ENCODE measurements at places on chromosomes 16 and 17.
A peak's percentile ranks its signal among the peaks of the same experiment; 100 is the strongest.

GRCh38 chr17:38507436-38507835 lies 79.2 kb downstream of the ARHGAP23 start:
- DNase-seq, result no peak

DNA sequence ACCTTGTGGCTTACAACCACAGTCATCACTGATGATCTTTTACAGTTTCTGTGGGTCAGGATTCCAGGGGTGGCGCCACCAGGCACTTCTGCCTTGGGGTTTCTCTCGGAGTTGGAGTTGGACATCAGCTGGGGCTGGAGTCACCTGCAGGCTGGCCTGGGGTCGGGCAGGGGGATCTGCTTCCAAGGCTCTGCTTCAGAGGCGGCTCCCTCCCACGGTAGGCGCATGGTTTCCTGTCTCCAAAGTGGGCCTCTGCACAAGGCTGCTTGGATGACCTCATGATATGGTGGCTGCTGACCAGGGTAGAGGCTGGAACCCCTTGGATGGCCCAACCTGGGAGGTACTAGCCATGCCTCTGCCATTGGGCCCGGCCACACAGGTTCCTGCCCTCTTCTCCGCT lies 170.6 kb upstream of the CIBAR2 start:
- no peak for DNase-seq

DNA sequence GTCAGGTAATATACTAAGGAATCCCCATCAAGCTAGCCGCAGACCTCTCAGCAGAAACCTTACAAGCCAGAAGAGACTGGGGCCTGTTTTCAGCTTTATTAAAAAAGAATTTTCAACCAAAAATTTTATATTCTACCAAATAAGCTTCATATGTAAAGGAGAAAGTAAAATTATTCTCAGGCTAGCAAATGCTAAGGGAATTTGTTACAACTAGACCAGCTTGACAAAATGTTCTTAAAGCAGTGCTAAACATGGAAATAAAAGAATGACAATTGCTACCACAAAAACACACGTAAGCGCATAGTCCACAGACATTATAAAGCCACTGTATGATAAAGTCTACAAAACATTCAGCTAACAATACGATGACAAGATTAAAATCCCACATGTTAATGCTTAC lies 449.4 kb upstream of the MON1B start:
- DNase-seq, result no peak

- DNase-seq, result peak; percentile 38
These were observed 4.5 kb upstream of the MMP28 start for GRCh38 chr17:35799942-35800341.

DNA sequence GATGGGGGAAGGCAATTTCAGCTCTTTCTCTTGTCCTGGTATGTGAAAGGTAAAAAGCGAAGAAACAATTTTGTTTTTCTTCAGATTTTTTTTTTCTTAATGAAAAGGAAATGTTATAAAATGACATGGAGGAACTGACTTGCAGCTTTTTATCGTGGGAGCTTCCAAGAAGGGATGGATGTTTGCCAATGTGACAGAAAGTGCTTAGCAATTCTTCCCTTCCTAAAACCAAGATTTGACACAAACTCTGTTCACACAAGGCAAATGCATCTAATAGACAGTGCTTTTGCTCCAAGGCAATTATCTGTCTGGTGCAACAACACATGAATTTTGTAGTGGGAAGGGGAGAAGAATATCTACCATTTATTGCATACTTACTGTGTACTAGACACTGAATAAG lies 988.5 kb downstream of the CDH11 start:
- DNase-seq, result no peak

- peak; percentile 62 for DNase-seq
These were observed at the start of gene NME3 for GRCh38 chr16:1771188-1771863. Gene NME3, minus strand, starts transcription at chr16:1771543. Its CDS starts 9 bp downstream, at chr16:1771534.

DNA sequence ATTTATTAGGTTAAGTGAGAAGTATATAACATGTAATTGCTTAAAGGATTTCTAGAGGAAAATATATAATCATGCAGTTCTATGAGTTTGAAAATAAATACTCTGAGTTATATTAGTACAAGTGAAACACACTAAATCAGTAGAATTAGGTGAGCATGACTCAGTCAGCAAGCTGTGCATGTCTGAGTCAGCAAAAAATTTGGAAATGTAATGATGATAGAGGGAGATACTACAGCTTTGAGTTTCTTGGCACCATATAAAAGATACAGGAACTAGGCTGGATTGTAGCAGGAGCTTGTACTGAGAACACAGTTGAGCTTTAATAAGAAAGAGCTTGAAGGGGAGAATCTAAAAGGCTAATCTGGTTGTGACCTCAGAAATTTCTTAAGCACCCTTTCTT lies 1224.6 kb downstream of the CDH8 start:
- no peak for DNase-seq

DNA sequence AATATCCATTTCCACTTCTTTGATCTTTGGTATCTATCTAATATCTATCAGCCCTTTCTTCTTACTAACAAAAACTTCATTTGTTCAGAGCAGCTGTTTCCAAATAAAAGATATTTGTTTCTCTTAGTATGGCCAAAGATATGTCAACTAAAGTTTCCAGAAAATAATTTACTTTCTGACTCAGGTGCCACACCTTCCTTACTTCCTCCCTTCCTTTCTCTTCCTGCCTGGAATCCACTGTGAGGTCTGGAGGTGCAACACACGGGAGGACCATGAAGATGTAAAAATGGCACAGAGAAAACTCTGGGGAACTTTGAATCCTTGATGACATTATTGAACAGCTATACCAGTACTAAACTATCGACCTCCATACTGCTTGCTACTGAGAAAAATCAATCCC lies 14.0 kb downstream of the MED13 start:
- peak; percentile 33 for DNase-seq

GRCh38 chr17:30570191-30570590 lies 93.0 kb downstream of the GOSR1 start:
- no peak for DNase-seq

DNA sequence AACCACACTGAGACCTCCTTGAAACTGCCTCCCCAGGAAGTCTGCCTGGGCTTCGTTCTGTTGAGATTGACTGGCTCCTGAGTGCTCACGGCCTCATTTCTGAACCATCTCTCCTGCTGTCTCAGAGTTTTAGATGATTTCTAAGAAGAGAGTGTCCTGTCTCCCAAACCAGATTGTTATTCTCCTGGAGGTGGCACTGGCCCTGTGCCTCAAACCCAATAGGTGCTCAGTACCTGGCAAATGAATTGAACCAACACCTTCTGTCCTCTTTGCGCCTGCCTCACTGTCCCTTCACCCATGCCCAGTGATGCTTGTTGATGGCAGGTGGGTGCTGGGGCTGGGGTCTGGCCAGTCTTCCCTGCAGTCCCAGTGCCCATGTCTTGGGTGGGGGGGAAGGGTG lies 36.3 kb upstream of the C1QL1 start:
- DNase-seq, result no peak

GRCh38 chr16:85412911-85413520 lies 200.1 kb upstream of the GSE1 start:
- DNase-seq, result no peak
